ENCODE measurements at places on chromosomes 3 and 15. TPM values are rescaled to one million over a fixed set of nuclear protein-coding genes. Genes with fewer than 3 reads are reported as not detected.

Gene EDEM1
- total RNA-seq, result 27.4 TPM

Gene ADGRG7
- total RNA-seq, result 0.35 TPM

Gene SAMD7
- total RNA-seq, result not detected

Gene ZNF860
- 8.6 TPM for total RNA-seq

Gene B3GALNT1
- 32.7 TPM for total RNA-seq

Gene PLSCR4
- total RNA-seq, result 2.4 TPM

Gene MYD88
- 22.7 TPM for total RNA-seq

Measured in renal cortical epithelial cell (primary cell).